ENCODE measurements at places on chromosomes 5 and 9.

DNA sequence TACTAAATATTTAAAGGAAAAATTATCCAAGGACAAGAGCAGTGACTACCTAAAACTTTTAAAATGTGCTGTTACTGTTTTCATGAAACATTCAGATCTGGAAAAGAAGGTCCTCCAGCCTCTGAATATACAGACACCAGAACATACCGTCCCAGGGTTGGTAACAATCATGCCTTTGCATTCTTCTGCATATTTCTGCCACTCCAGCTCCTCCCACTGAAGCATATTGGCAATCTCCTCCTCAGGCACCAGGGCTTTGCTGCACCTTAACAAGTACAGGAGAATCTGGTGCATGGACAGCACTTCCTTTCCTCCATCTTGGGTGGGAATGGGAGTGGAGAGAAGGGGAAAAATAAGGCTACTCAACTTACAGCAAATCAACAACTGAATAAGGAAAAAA lies 60.0 kb downstream of the DROSHA start:
- no peak for DNase-seq
- H3K27me3 ChIP-seq, result no peaks in the 10 kb centered on the region
- no peaks in the 10 kb centered on the region for H3K36me3 ChIP-seq
- H3K27ac ChIP-seq, result no peak overlapping the region
- no peaks in the 10 kb centered on the region for H3K4me1 ChIP-seq

GRCh38 chr9:90942555-90942954 lies 140.9 kb downstream of the SYK start:
- no peaks in the 10 kb centered on the region for H3K36me3 ChIP-seq
- peak overlapping the region; percentile 98 for H3K27ac ChIP-seq
- peak; percentile 99 for DNase-seq
- H3K4me3 ChIP-seq, result peak overlapping the region; percentile 6

GRCh38 chr5:126462239-126463014 lies 39.2 kb downstream of the GRAMD2B start:
- H3K27me3 ChIP-seq, result no peaks in the 10 kb centered on the region
- DNase-seq, result no peak
- peaks cover 17% of the 10 kb centered on the region for H3K4me1 ChIP-seq
- H3K36me3 ChIP-seq, result no peaks in the 10 kb centered on the region
- H3K4me3 ChIP-seq, result no peak overlapping the region

DNA sequence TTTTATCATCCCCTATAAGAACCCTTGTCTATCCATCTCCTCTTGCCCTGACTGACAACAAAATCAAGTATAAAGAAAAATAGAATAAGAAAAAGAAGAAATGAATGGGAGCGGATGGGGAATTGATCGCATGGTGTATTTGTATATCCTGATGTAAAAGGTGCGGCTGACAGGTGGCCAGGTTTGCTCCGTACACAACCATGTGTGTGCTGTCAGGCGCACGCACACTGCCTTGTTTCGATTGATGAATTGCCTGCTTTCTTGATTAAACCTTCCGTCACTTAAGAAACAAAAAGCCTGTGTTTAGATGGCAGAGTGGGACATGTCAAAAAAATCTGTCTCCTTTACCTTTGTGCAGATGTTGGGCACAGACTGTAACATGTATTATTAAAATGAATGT lies 102.6 kb downstream of the MVB12B start:
- no peaks in the 10 kb centered on the region for H3K27me3 ChIP-seq
- H3K4me3 ChIP-seq, result no peak overlapping the region
- no peaks in the 10 kb centered on the region for H3K4me1 ChIP-seq
- H3K36me3 ChIP-seq, result no peaks in the 10 kb centered on the region

GRCh38 chr5:8924054-8924793 lies 621.7 kb downstream of the SEMA5A start:
- H3K36me3 ChIP-seq, result no peaks in the 10 kb centered on the region
- DNase-seq, result no peak
- no peak overlapping the region for H3K4me3 ChIP-seq
- no peaks in the 10 kb centered on the region for H3K27me3 ChIP-seq
- no peaks in the 10 kb centered on the region for H3K4me1 ChIP-seq
- H3K27ac ChIP-seq, result no peak overlapping the region

GRCh38 chr9:250625-251024 lies 36.0 kb downstream of the DOCK8 start:
- no peaks in the 10 kb centered on the region for H3K4me1 ChIP-seq
- H3K27me3 ChIP-seq, result no peaks in the 10 kb centered on the region
- H3K36me3 ChIP-seq, result no peaks in the 10 kb centered on the region
- no peak for DNase-seq
- H3K27ac ChIP-seq, result no peak overlapping the region

DNA sequence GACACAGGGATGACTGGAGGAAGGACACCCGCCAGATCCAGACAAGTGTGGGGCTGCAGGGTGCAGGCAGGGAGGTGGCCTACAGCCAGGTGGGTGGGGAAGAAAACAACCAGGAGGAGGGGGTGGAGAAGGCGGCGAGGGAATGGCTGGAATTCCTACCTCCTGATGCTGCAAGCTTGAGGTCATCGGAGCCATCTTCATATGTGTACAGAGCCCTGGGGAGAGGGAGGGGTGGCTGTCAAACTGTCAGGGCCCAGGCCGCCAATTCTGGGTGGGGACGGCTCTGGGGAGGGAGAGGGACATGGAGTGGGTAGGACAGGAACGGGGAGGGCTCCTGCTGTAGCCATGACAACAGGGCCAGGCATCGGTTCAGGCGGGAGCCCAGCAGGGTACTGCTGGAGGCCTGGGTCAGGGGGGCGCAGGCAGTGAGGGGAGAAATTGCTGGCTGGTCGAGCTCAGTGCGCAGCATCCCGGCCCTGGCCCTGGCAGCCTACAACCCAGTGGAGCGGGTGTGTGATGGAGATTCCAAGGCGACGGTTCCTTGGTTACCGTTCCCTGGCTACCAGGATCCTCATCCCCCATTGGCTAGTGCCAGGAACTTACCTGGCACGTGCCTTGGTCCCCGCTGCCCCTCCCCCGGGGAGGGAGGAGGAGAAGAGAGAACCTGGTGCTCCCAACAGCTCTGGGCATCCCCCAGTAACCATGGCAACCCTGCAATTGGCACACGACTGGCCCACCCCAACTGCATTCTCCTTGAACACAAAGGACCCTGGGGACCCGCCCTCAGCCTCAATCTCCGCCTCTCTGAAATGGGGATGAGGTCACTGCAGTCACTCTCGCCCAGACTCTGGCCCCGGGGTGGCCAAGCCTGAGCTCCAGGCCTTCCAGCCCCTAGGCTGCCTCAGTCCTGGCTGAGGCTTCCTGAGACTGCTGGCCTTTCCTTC lies 4.5 kb downstream of the DBN1 start:
- no peak overlapping the region for H3K4me3 ChIP-seq
- no peaks in the 10 kb centered on the region for H3K36me3 ChIP-seq
- no peak overlapping the region for H3K27ac ChIP-seq
- H3K4me1 ChIP-seq, result no peaks in the 10 kb centered on the region
- no peak for DNase-seq
- peaks cover 71% of the 10 kb centered on the region for H3K27me3 ChIP-seq

DNA sequence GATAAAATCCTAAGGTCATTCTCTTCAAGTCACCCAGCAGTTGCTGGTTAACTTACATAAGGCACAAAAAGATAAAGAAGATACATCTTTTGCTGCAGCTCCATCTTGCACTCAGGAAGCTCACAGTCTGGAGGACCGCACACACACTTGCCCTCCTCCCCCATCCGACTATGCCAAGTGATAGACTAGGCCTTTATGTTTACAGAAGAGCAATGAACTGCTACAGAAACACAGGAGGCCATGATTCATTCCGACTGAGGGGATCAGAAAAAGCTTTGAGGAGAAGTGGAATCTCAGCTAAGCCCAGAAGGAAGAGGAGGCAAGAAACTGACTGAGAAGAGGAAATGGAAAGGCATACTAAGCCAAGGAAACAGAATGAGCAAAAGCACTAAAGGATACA lies 17.4 kb downstream of the NRG2 start:
- H3K36me3 ChIP-seq, result no peaks in the 10 kb centered on the region
- no peaks in the 10 kb centered on the region for H3K4me1 ChIP-seq
- no peaks in the 10 kb centered on the region for H3K27me3 ChIP-seq
- H3K4me3 ChIP-seq, result no peak overlapping the region
- H3K27ac ChIP-seq, result no peak overlapping the region
- no peak for DNase-seq

- H3K27me3 ChIP-seq, result no peaks in the 10 kb centered on the region
- no peak overlapping the region for H3K4me3 ChIP-seq
- no peak overlapping the region for H3K27ac ChIP-seq
- no peak for DNase-seq
Observed at GRCh38 chr5:160061770-160062169, 52.8 kb downstream of the TTC1 start.

GRCh38 chr9:23541976-23542375 lies 284.1 kb downstream of the ELAVL2 start:
- no peaks in the 10 kb centered on the region for H3K4me1 ChIP-seq
- no peak for DNase-seq
- H3K4me3 ChIP-seq, result no peak overlapping the region
- H3K27me3 ChIP-seq, result no peaks in the 10 kb centered on the region

GRCh38 chr9:29730163-29730562 lies 2156.9 kb upstream of the C9orf72 start:
- no peaks in the 10 kb centered on the region for H3K4me1 ChIP-seq
- no peak for DNase-seq
- no peaks in the 10 kb centered on the region for H3K36me3 ChIP-seq

DNA sequence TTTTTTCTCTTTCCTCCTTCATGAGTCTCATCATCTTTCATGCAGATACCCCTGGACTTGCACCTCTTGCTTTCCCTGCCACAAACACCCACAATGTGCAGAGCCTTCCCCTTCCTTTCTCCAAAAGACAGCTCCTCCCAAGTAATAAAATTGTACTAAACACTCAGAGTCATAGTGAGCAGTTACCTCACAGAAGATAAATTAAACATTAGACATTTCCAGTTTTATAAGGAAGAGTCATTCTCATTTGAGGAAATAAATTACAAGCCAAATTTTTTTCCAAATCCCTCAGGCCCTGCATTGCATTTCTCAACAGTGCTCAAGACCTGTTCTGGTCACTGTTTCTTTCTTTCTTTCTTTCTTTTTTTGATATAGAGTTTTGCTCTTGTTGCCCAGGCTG lies 131.5 kb downstream of the ATPSCKMT start:
- no peaks in the 10 kb centered on the region for H3K4me1 ChIP-seq
- no peak overlapping the region for H3K4me3 ChIP-seq
- no peak overlapping the region for H3K27ac ChIP-seq
- no peaks in the 10 kb centered on the region for H3K27me3 ChIP-seq

DNA sequence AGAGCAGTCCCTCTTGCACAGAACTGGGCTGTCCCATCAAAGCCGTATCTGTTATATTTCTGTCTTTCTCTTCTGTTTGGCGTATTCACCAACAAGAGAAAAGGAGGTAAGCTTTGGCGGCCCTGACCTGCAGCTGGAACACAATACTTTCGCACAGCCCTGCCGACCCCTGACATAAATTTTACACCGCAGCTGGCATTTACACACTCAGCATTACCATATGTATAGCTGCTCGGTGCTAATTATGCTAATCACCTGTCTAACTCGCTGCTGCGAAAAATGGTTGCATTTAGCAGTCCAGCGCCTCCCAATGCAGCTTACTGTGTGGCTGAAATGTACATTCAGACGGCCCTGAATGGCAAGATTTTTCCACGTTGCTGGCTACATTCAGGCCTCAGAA lies 20.8 kb downstream of the PTCH1 start:
- peak overlapping the region; percentile 98 for H3K27ac ChIP-seq
- peaks cover 33% of the 10 kb centered on the region for H3K4me1 ChIP-seq
- no peaks in the 10 kb centered on the region for H3K36me3 ChIP-seq
- peak overlapping the region; percentile 64 for H3K4me3 ChIP-seq
- H3K27me3 ChIP-seq, result no peaks in the 10 kb centered on the region
- no peak for DNase-seq

- no peak for DNase-seq
- H3K27me3 ChIP-seq, result no peaks in the 10 kb centered on the region
- no peak overlapping the region for H3K27ac ChIP-seq
- no peaks in the 10 kb centered on the region for H3K36me3 ChIP-seq
- H3K4me3 ChIP-seq, result no peak overlapping the region
- H3K4me1 ChIP-seq, result no peaks in the 10 kb centered on the region
Observed at GRCh38 chr9:119412399-119412798, 43.2 kb upstream of the BRINP1 start.

DNA sequence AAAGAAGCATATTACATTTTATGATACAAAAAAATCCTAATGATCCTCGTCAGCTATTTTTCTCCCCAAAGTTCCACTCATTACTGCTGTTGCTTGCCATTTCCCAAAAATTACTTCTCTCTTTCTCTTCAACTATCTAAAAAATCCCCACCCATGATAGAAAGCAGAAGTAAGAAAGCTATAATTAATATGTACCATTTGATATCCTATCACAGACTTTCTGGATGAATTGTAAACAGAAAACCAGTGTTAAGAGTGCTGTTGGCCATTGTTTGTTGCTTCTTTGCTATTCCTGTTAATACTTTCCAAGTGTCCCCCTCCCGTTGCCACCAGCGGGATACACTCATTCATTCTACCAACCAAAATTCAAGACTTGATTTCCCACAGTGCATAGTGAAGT lies 136.3 kb upstream of the SMARCA2 start:
- H3K4me3 ChIP-seq, result no peak overlapping the region
- no peak overlapping the region for H3K27ac ChIP-seq
- no peak for DNase-seq
- H3K4me1 ChIP-seq, result peaks cover 43% of the 10 kb centered on the region

DNA sequence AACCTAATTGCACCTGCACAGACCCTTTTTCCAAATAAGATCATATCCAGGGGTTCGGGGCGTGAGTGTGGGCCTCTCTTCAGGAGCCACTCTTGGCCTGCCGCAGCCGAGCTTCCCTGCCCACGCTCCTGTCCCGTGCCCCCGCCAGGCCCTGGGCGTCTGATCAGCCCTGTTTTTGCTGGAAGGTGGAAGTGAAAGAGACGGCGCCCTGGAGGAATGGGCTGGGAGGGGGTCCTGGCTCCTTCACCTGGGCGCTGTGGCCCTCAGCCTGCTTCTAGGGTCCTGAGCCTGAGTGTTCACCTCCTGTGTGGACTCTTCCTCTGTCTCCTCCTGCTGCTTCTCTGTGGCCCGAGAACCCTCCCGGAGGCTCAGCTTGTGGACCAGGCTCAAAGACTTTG lies 11.2 kb upstream of the COL5A1 start:
- no peak overlapping the region for H3K27ac ChIP-seq
- DNase-seq, result no peak
- H3K36me3 ChIP-seq, result no peaks in the 10 kb centered on the region
- H3K4me1 ChIP-seq, result no peaks in the 10 kb centered on the region

- no peaks in the 10 kb centered on the region for H3K4me1 ChIP-seq
- H3K4me3 ChIP-seq, result no peak overlapping the region
- no peaks in the 10 kb centered on the region for H3K27me3 ChIP-seq
- H3K36me3 ChIP-seq, result peaks cover 3% of the 10 kb centered on the region
- H3K27ac ChIP-seq, result no peak overlapping the region
Observed at GRCh38 chr9:120482424-120483186, 97.4 kb downstream of the CDK5RAP2 start.

Measured in MM.1S (cell line).